ENCODE measurements at places on chromosomes 12 and 14. TPM values are rescaled to one million over a fixed set of nuclear protein-coding genes. Genes with fewer than 3 reads are reported as not detected.
A peak's percentile ranks its signal among the peaks of the same experiment; 100 is the strongest.

Gene REM2
- total RNA-seq = 0.28 TPM

Gene LAG3
- total RNA-seq = 1.5 TPM

Gene HOXC5
- 1.8 TPM for total RNA-seq

Gene AKT1
- total RNA-seq = 162 TPM

Gene C1R
- 997 TPM for total RNA-seq

Gene ADSS1
- 87.3 TPM for total RNA-seq

- H3K4me3 ChIP-seq = no peak overlapping the region
- no peaks in the 10 kb centered on the region for H3K27me3 ChIP-seq
- H3K4me1 ChIP-seq = peaks cover 58% of the 10 kb centered on the region
- DNase-seq = no peak
- peak overlapping the region; percentile 68 for H3K27ac ChIP-seq
Measured at GRCh38 chr12:79547044-79547734, 143.6 kb downstream of the PAWR start.
